ENCODE measurements at places on chromosomes 16 and 17.

- DNase-seq, result no peak
These were observed 6.0 kb downstream of the VASN start for GRCh38 chr16:4377573-4378154.

DNA sequence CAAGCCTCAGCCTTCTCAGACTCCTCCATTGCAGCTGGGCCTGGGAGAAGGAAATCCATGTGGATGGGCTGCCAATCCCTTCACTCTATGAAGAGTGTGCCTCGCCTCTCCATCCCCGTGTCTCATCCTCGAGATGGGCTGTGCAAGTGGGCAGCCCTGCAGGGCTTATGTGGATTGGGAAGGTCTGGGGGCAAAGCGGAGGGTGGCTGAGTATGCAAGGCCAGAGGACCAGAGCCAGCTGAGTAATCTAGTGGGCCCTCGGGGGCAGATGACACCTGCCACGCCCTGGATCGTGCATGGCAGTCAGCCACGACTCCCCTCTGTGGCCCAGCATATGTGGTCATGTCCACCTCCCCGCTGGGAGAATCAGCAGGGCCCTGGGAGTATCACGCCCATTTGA, 78.9 kb downstream of the IRX5 start:
- DNase-seq, result no peak

- DNase-seq, result no peak
These were observed 62.2 kb downstream of the UTP18 start for GRCh38 chr17:51322390-51323029.

DNA sequence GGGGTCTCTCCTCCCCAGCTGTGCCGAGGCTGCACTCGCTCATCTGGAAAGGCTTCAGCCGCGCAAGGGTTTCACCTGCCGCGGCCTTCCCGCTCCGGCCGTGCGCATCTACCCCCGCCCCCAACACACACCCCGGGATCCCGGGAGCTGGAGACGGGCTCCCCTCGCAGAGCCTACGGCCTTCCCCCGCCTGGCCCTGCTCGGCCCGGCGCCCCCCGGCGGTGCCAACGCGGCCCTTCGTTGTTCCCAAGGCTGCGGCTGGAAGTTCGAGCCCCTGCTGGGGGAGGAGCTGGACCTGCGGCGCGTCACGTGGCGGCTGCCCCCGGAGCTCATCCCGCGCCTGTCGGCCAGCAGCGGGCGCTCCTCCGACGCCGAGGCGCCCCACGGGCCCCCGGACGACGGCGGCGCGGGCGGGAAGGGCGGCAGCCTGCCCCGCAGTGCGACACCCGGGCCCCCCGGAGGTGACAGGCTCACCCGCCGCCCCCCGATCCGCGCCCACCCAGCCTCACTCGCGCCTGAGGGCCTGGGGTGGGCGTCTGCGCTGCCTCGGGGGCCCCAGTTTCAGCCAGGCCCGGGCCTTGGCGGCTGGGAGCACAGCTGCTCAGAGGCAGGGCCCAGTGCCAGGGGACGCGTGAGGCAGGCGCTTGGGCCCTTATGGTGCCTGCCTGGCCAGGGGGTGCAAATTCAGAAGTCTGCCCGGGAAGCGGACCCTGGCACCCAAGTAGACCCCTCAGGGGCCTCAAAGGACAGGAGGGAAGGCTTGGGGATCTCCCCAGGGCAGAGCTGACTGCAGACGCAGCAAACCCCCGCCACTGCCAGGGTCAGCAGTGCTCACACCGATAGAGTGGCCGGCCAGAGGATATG, 11.2 kb downstream of the GALK1 start:
- DNase-seq, result peak; percentile 86

DNA sequence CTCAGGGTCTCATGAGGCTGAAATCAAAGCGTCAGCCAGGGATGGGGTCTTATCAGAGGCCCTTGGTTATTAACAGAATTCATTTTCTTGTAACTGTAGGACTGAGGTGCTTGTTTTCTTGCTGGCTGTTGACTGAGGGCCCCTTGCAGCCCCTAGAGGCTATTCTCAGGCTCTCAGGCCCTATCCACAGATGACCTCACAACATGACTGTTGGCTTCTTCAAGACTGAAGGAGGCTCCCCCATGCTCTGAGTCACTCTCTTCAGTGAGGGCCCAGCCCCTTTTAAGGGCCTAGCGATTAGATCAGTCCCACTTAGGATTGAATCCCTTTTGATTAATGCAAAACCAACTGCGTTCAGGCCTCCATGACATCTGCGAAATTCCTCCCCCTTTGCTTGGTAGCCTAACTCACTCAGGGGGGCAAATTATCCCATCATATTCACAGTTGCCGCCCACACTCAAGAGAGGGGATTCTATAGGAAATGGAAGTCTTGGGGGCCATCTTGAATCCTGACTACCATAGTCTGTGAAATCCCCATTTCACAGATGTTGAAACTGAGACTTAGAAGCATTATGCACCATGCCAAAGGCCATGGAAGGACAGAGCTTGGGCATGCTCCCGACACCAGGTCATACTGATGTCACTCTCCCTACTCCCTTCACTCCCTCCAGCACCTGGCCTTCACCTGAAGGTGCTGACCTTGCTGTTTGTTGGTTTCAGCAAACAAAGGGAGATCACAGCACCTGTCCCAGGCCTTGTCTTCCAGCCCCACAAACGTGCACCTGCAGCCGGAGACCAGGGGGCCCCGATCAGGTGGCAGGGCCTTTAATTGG, 592.3 kb downstream of the MAF start:
- no peak for DNase-seq

DNA sequence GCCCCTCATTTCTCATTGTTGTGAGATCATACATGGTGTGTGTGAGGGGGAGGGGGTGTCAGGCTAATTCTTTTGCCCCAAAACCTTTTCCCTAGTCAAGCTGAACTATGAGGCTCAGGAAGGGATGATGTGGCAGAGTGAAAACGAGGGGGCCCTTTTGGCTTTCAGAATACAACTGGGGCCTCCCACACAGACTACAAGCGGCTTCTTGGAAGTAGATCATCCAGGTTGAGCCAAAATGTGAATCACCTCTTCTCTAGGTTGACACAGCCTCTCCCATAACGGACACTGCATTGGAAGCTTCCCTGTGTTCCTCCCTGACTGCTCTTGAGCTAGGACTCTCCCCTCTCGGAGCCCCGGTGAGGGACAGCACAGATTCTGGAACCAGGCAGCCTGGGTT, 2.3 kb upstream of the ALKBH5 start:
- no peak for DNase-seq

- DNase-seq, result no peak
These were observed 10.2 kb downstream of the ARSG start for GRCh38 chr17:68301438-68301959.

GRCh38 chr17:80941743-80942422, 49.8 kb upstream of the CHMP6 start:
- no peak for DNase-seq

DNA sequence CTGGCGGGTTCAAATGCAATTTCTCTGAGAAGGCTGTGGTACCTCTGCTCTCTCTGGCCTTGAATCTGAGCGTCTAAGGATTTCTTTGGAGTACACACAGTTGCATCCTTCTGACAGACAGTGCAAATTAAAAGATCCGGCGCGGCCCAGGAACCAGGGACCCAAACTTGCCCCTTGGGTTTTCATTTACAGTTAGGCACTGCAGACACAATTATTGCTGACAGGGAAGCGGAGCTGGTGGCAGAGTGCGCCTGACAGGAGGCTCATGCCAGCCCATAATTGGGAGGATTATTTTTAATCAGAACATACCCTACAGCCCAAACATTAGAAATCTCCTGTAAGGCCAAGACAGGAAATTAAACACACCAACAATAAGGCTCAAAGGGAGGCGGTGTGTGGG, 1023.4 kb upstream of the RBFOX1 start:
- DNase-seq, result no peak

GRCh38 chr17:65956814-65957213, 235.1 kb downstream of the CEP112 start:
- DNase-seq, result no peak

DNA sequence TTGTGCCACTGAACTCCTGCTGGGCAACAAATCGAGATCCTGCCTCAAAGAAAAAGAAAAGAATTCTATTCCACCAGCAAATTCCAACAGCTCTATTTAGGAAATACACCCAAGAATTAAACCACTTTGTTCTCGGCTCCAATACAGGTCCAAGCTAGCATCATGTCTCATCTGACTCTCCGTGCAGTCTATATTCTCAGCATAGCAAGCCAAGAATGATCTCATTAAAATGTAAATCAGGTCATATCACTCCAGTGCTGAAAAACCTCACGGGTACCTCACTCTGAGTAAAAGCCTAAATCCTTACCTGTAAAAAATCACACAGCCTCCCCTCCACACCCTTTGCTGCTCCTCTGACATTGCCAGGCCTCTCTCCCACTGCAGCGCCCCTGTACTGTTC, 23.9 kb downstream of the UBE2G1 start:
- no peak for DNase-seq

- no peak for DNase-seq
These were observed 36.0 kb downstream of the IQCK start for GRCh38 chr16:19753815-19754643.

DNA sequence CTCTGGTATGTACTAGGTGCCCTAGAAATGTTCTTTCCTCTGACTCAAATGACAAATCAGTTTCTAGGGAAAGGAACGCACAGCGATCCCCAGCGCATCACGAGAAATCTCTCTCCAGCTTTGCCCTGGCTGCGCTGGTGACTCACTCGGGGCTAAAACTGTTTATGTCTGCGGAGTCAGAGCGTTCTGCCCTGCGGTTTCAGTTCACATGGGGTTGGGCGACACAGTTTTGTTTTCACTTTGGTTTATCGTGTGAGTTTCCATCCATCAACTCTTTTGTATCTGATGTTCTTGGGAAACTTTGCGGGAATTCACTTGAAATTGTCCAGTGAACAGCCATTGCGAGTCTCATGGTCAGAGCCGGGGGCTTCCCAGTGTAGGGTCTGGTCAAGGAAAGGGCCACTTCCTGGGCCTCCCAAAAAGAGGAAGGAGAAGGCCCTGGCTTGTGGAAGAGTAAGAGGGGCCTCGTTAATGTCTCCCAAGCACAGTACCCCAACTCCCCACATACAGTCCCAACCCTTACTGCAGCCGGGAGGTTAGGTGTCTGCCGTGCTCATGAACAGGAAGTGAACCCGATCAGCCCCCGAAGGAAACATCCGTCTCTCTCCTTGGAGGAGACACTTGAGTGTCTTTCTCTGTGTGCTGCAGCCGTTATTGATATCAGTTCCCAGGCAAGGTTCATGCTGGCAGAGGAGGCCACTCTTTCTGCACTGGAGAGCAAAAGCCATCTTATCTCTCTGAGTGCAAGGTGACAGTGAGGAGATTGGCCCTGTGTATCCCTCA, 643.2 kb downstream of the WWOX start:
- peak; percentile 79 for DNase-seq

- DNase-seq, result no peak
These were observed 6.6 kb downstream of the KRT39 start for GRCh38 chr17:40960144-40960543.

GRCh38 chr16:30893417-30893743, 497 bp downstream of the BCL7C start:
- no peak for DNase-seq

DNA sequence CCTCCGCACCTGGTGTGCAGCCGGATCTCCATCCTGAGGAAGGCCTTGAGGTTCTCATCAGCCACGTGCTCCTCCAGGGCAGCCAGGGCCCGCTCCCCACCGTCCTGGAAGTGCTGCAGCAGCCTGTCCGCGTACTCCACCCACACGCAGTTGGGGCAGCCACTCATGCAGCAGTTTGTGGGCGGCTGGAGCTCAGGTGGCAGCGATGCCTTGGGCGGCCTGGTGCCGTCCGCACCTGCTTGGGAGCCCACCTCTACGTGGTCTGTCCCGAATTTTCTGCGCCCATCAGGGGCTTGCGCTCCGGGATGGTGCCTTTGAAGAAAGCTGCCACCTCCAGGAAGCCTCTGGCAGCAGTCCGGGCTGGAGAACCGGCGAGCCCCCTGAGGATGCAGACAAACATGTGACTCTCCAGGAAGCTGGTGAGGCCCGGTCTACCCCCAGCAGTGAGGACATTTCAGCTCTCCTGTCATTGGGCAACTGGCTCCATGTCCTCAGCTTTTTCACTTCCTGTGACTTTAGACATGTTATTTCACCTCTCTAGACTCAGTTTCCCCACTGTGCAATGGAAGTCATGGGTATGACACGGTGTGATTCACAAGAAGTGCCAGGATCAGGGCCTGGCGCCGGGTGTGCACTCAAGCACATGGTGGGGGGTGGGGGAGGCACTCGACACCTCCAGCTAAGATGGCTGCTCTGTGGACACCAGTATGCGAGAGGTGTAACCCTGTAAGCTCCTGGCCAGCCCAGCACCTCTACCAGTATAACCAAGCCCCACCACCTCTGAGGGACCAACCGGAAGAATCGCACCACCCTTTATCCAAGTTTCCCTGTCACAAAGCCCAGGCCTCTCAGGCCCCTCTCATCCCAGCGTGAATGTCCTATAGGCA, 957 bp downstream of the OXLD1 start:
- DNase-seq, result peak; percentile 51

GRCh38 chr17:29838961-29839360, 91.1 kb downstream of the SSH2 start:
- DNase-seq, result no peak

- DNase-seq, result no peak
These were observed 85.6 kb upstream of the RPH3AL start for GRCh38 chr17:438191-438590.

GRCh38 chr17:56514899-56515298, 78.6 kb upstream of the NOG start:
- no peak for DNase-seq

DNA sequence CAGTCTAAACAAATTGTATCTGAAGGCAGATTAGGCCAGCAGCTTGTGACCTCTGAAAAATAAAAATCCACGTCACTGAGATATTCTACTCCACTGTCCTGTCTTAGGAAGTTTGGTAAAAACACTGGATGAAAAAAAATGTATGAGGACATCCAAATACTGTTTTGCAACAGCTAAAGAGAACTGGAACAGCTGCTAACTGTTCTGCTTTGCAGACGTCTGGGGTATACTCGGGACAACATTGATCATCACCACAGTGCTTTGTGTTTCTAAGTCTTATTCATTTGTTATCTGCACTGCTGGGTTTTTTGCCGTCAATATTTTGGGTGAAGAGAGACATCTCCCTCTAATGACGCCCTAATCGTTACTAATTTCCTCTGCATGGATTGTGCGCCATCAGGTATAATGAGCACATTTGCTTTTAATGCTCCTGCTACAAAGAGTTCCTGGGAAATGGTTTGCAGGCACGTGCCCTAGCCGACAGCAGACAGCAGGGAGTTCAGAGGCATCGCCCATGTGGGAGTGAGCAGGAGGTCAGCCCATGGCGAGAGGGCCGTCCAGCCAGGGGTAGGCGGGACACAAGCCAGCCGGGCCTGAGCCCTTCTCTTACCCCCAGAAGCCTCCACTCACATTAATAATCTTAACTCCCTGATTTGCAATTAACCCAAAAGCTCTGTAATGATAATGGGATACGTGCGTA, 87.0 kb downstream of the CBLN1 start:
- DNase-seq, result no peak

DNA sequence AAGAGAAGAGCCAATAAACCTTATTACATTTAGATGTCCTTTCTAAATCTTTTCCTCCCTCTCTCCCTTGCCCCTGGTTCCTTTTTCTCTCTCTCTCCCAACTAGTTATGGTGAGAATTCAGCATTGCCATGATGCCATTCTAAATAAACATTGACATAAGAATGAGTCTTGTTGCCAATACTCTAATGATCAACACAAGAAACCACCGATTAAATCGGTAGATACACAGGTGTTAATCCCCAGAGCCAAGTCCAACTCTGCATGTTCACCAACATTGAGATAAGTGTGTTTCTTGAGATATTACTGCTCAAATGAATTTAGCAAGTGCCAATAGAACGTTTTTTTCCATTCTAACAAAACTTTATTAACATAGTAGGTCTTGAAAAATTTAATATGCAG, 412.1 kb downstream of the KCNJ2 start:
- DNase-seq, result no peak

- no peak for DNase-seq
These were observed 13.6 kb downstream of the VASN start for GRCh38 chr16:4385066-4385788.

GRCh38 chr16:73864868-73865267, 431.7 kb upstream of the PSMD7 start:
- no peak for DNase-seq

Measured in B cell (primary cell).